ENCODE measurements at places on chromosomes 13 and 19. TPM values are rescaled to one million over a fixed set of nuclear protein-coding genes. Genes with fewer than 3 reads are reported as not detected.
A peak's percentile ranks its signal among the peaks of the same experiment; 100 is the strongest.

DNA sequence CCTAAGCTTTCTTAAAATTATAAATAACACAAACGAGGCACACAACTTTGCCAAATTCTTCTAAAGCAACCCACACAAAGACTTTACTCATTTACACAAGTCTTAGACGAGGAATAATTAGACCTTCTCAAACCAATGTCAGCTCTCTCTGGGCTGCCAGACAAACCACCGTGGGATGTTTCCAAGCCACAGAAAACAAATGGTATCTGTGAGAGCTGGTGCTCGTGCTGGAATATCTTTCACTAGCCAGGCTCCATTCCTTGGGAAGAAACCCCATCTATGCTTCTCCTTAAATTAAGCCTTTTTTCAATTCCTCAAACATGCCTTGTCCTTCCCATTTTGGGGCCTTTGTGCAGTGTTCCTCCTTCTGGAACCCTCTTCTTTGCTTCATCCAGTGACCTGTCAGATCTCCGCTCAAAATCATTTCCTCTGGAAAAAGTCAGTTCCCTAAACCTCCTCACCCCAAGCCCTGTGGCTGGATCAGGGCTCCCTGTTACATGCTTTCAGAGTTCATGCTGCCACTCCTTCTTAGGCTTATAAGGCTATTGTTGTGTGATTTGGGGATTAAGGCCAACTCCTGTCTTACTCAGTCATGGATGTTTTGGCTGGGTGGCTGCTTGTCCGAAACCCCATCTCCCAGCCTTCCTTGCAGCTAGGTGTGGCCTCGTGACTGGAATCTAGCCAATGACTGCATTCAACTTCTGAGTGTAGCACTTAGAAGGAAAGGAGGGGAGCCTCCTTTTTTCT, 64.2 kb upstream of the GTF2F2 start:
- no peak for DNase-seq

- peak; percentile 73 for DNase-seq
These were observed at the start of gene SH3GL1 for GRCh38 chr19:4400135-4400936. SH3GL1 (minus strand) TSS chr19:4400547; CDS start chr19:4400368, 179 bp downstream.

DNA sequence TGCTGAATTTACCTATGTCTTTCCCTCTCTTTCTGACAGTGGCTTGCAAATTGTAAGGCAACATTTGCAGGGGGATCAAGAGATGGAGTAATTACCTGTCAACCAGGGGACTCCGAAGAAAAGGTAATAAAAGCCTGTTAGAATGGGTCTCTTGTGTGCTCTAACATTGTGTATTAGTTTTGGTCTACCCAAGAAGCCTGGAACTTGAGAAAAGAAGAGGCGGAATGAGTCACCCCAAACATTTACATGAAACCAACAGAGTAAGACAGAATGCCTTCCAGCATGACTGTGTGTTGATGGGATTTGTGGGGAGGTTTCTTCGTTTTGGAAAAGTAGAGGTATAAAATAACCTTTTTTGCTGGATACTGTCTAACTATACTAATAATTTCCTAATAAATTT, 36.7 kb downstream of the ZAR1L start:
- DNase-seq = no peak

- no peak for DNase-seq
These were observed 1.2 kb downstream of the TNFRSF19 start for GRCh38 chr13:23571431-23571830.

GRCh38 chr13:51739027-51739764, 64.8 kb downstream of the DHRS12 start:
- no peak for DNase-seq

DNA sequence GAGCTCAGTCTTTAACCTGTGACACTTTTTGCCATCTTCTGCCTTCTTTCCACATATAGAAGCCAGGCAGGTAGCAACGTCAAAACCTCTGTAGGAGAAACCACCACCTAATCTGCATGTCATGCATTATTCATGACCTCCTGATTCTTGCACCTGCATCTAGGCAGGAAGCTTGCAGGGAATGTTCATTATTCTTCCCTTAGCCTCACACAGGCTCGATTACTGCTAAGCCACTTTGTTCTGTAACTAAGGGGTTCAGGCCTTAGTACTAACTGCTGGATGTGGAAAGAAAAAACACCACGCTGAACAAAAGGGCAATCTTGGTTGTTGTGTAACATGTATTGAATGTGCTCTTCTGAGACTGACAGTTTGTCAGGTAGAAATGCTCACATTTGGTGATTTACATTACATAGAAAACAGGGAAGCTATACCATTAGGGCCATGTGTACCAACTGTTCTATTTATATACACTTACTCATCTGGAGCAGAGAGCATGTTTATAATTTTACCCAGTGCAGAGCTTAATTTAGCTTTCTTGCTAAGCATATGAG, 366.9 kb downstream of the KLF12 start:
- no peak for DNase-seq

DNA sequence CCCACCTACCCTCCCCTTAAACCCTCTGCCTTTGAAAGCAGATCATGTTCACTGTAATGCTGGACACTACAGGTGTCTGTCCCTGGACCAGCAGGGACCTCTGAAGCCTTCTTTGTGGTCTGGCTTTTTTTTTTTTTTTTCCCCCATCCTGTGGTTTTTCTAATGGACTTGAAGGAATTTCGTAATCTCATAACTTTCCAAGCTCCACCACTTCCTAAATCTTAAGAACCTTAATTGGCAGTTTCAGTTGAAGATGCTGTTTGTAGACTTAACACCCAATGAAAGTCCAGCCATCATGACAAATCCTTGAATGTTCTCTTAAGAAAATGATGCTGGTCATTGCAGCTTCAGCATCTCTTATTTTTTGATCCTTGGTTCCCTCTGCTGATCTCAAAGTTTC, 45.0 kb upstream of the LRCH1 start:
- no peak for DNase-seq

DNA sequence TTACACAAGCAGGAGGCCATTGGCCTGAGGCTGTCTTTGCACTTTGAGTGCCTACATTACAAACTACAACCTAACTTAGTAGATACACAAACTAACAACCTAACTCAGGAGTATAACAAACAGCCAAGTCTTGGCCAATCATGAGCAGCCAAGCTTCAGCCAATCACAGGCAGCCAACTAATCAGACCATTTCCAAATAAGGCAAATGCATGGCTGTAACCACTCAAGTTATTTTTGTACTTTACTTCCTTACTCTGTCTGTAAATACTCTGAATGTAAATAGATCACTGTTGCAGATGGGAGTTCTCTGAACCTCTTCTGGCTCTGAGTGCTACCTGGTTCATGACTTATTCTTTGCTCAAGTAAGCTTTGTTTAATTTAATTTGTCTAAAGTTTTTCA, 748.1 kb upstream of the SGCG start:
- peak; percentile 29 for DNase-seq

PROZ gene
- not detected for total RNA-seq

CPT1C gene
- total RNA-seq = 21.2 TPM

BEST2 gene
- not detected for total RNA-seq

PLA2G4C gene
- total RNA-seq = 22.9 TPM

Measured in Caki2 (cell line).